Fibroblast of the aortic adventitia (primary cell): ENCODE measurements at places on chromosomes 12 and 14. TPM values are rescaled to one million over a fixed set of nuclear protein-coding genes. Genes with fewer than 3 reads are reported as not detected.

DNA sequence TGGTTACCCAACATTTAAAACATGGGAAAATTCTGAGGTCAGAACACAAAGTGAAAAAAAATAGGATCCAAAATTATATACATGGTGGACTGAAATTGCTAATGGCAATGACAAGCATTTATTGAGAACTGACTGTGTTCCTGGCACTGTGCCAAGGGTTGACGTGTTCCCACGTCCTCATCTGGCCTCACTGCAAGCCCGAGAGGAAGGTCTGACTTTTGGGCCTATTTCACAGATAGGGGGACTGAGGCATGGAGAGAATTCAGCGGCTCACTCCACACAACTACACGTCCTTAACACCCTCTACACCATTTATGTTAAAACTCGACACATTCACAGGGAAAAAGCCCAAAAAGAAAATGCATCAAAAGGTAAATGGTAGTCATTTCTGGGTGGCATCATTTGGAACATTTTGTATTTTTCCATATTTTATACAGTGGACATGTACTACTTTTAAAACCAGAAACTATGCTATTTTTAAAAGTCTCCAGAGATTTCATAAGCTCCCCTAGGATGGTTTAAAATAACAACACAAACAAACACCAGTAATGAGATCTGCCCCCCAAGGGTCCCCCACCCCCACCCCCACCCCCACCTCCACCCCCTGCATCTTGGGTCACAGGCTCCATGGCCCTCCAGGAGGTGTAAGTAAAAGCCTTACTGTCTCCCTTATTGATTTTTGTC lies 27.7 kb downstream of the CLMN start:
- peak; percentile 12 for DNase-seq

The OVCH1 gene
- total RNA-seq = 0.08 and 0.27 TPM in 2 replicates

The RFX4 gene
- not detected in 2 replicates for total RNA-seq

DNA sequence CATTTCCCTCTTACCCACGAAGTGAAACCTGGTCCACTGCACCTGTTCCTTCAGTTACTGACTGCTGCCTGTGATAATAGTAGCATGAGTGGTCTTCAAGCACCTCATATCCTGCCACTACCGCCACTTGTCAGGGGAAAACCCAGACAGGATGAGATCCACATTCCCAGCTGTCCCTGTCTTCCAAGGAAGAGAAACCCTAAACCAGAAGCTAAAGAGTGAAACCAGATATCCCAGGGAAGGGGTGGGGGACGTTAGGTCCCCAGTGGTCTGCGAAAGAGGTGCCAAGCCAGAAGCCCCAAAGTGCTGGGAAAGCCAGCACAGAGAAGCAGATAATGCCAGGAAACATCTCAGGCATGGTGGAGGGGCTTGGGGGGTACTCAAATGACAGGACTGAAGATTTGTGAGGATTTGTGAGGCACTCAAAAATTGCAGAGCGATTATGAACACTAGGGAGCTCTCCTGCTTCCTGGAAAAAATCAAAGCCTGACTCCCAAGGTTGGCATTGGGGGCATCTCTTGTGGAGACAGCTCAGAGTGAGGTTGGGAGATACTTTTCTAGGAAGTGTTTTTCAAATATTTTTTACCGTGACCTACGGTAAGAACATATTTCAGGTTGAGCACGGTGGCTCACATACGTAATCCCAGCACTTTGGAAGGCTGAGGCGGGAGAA lies 77.9 kb downstream of the TMEM30B start:
- DNase-seq = no peak

- no peak for DNase-seq
Measured at GRCh38 chr12:34105392-34105933, 83.2 kb downstream of the ALG10 start.

- no peak for DNase-seq
Measured at GRCh38 chr12:109981311-109981710, 14.9 kb downstream of the GIT2 start.

The STAC3 gene
- total RNA-seq = 0.90 and 3.8 TPM in 2 replicates

GRCh38 chr14:69540654-69541335 lies 33.9 kb downstream of the CCDC177 start:
- no peak for DNase-seq

GRCh38 chr14:32403688-32404087 lies 74.6 kb downstream of the AKAP6 start:
- DNase-seq = no peak

GRCh38 chr12:20319366-20319765 lies 49.0 kb upstream of the PDE3A start:
- DNase-seq = no peak

DNA sequence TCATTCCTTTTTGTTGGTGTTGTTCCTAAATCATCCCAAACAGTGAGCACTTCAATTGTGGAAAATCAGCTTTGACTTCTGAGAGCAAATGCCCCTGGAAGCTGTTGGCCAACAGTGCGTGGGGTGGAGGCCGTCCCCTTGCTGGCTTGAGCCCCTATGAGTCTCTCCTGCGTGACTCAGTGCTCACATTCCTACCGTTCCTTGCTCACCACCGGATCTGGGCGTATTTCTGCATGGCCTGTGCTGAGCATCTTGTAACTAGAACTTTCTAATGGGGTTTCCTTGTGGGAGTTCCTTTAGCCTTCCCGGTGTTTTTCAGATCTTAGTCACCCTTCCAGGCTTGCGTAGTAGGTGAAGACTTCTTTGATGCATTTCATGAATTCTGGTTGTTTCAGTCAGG lies 14.7 kb downstream of the SERPINA1 start:
- peak; percentile 98 for DNase-seq

DNA sequence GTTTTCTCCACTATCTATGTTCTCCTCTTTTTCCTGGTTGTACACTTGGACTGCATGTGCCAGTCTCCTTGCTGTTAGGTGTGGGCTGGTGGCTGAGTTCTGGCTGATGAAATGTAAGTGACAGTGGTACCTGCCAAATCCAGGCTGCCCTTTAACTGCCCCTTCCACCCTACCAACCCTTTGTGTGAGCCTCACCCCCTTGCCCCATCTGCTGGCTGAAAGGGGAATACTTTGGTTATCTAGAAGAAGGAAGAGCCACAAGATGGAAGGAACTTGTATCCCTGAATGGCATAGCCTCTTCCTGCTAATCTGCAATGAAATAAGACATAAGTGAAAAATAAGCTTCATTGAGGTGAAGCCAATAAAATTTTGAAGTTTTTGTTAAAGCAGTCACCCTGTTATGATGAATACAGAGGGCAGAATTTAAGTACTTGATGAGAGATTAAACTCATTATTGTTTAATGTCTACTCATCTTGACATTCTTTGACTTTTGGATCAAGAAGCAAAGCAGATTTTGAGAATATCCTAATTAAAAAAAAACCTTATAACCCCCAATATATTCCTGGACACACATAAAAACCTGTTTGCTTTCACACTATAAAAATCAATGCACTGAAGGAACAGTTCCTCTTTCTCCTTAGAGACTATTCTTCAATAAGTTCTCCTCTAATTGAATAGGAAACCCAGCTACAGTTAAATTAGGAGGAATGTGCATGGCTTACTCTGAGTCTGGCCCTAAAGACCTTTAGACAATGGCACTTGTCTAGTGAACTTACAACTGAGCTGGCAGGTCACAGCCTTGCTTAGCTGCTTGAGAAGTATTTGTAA lies 262.6 kb upstream of the BTG1 start:
- DNase-seq = peak; percentile 30

DNA sequence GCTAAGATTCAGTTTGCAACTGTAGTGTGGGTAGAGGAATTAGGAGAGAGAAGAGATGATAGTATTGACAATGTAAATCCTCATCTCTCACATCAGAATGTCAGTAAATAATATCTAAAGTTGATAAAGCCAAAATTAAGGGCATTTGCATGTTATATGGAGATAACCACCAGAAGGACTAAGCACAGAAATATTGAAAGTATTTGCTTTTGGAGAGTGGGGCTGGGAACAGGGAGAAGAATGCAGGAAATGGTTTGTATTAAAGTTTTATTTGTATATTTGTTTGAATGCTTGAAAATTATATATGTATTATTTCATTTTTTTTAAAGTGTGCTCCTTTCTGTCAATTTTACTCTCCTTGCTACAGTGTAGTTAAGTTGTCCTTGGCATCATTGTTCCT lies 491.4 kb downstream of the APAF1 start:
- DNase-seq = no peak

- DNase-seq = no peak
Measured at GRCh38 chr14:64877846-64878245, 1.9 kb downstream of the SPTB start.

DNA sequence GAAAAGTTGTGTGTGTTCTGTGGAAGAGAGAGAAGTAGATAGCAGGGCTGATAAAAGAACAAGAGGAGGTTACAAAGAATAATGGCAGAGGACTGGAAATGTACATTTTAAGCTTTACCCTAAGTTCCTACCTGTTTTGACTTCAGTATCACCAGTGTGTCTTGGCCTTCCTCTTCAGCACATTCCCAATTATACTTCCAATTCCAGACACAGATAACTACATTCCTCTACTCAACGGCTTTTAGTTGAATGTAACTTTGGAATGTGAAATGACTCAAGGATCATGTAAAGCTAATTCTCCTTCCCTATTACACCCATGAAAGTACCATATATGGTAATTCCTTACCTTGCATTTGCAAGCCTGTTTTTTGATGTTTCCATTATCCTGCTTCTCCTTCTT lies 5.0 kb downstream of the MGST1 start:
- peak; percentile 79 for DNase-seq

The MSI1 gene
- not detected in 2 replicates for total RNA-seq

The TMEM132D gene
- not detected in 2 replicates for total RNA-seq

DNA sequence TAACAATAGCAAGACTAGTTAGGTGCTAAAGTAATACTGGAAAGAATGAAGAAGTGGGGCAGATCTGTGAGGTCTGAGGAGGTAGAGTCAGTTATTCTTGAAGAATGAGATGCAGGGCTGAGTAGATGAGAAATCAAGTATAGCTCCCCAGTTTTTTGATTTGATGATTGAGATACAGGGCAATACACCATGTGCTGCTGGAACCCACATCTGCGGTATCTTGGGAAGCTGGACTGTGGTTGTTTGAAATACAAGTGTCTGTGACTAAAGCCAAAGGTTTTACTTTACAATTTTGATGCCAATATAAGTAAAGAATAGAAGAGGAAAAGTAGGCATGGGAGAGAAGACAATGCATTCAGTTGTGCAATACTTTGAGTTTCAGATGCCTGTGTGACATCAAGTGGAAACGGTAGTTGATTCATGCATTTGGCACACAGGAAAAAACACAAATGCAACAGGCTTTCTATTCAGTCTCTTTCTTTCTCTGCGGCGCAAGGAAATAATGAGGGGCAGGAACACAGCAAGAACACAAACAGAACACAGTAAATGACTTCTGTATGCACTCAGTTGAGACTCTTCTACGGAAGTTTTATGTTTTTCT lies 190.2 kb upstream of the SLC38A2 start:
- peak; percentile 95 for DNase-seq

The KIF5A gene
- total RNA-seq = 0.72 and 1.8 TPM in 2 replicates

DNA sequence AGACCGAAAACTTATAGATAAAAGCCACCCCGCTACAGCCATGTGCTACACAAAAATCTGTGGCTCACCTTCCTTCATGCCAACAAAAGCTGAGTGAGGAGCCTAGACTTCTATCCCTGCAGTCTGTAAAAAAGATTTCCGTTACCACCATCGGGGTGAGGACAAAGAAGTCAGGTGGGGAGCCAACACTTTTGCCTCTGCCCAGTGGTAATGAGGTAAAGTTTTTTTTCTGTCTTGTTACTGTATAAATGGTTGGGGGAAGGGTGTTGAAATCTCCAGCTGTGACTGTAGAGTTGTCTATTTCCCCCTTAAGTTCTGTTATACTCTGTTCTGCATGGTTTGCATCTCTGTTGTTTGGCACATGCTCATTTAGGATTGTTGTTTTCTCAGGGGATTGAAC lies 707.8 kb downstream of the FLRT2 start:
- DNase-seq = no peak

- DNase-seq = no peak
Measured at GRCh38 chr12:108724054-108724889, 7.0 kb downstream of the CORO1C start.

DNA sequence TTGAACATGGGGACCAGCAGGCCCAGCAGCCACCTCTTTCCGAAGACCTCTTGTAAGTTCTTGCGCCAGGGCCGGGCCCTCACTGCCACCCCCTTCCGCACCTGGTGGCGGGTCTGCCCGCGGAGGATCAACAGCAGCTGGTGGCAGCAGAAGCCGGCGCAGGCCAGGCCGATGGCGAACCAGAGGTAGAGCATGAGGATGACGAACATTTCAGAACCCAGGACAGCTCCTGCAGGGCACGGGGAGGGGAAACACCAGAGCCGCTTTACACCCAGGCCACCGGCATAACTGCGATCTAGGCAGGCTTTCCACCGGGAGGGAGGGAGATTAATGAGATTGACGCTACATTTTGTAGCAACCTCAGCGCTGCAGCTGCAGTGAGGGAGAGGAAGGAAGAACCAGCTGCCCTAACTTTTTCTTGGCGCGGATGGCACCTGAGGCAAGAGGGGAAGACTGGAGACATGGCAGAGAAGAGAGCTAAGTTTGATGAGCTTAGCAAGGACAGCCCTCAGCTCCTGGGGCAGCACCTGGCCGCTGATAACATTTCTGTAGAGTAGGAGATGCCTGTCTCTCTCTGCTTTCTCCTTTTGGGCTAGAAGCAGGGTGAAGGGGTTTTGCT lies 7.8 kb downstream of the ZDHHC22 start:
- DNase-seq = peak; percentile 62

DNA sequence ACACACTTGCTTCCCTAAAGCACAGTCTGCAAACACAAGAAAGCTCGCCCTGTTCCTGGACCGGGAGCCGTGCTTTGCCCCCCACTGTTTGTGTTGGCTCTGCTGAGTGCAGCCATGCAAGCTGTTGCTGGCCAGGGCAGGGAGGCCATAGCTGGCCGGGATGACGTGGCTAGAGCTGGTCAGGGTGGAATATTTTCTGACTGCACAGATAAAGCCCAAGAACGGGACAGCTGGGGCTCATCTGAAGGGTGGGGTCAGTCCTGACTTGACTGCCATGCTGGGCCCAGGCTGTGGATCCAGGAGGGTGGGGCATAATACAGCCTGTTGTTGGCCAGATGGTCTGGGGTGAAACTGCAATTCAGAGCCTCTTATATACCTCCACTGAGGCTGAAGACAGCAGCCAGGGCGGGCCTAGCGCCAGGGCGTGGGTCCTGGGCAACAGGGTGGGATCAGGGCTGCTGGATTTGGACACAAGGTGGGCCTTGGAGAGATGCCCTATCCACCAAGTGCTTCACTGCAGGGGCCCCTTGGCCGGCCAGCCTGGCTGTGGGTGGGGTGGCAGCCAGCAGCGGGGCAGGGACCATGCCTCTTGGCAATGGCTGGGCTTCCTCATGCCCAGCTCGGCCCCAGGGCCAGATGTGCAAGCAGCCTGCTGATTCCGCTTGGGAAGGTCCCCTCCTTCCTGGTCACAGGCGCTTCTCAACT lies 14.8 kb downstream of the KMT5A start:
- peak; percentile 95 for DNase-seq

The RGS6 gene
- total RNA-seq = not detected in 2 replicates

The SLC6A13 gene
- total RNA-seq = not detected in 2 replicates

GRCh38 chr14:69880893-69881292 lies 1.7 kb downstream of the SMOC1 start:
- no peak for DNase-seq

- DNase-seq = no peak
Measured at GRCh38 chr12:53950789-53951576, 3.7 kb upstream of the HOXC12 start.

The PMEL gene
- total RNA-seq = 0.27 and 0.82 TPM in 2 replicates

The TSPAN19 gene
- 1.7 TPM in 1 of 2 replicates, not detected in the other for total RNA-seq
